ENCODE measurements at places on chromosomes 3 and 15. TPM values are rescaled to one million over a fixed set of nuclear protein-coding genes. Genes with fewer than 3 reads are reported as not detected.

MESP2 gene
- 2.8 TPM for total RNA-seq

GOLGA6L7 gene
- total RNA-seq = not detected

ITIH1 gene
- total RNA-seq = not detected

C3orf85 gene
- not detected for total RNA-seq

SPRED1 gene
- total RNA-seq = 48.4 TPM

ATP13A4 gene
- total RNA-seq = 14.6 TPM

Data from camera-type eye (tissue), 1 donor.